ENCODE measurements at places on chromosomes 16 and 17.

DNA sequence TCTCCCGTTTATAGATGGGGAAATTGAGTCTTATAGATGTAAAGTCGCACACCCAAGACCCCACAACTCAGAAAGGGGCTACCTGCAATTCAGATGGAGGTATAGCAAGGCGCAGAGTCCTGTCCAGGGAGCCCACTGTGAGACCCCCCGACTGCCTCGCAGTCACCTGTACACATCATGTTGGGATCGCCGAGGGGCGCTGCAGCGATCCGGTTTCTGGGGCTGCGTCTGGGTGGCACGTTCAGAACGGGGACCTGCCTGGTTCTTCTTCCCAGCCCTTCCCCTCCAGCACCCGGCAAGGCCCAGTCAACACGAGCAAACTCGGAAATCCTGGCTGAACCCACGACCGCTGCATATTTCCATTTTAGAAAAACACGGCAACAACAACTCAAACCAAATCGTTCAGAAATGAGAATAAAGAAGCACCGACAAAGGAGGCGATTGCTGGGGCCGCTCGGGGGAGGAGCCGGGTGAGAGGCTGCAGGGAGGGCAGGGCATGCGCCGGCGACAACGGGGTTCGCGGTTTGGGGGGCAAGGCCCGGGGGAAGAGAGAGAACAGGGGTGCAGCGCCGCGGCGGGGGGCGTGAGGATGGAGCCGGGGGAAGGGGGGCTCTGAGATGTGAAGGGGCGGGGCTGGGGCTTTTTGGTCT is 643 bp downstream of the HSDL1 start:
- no peak for DNase-seq

DNA sequence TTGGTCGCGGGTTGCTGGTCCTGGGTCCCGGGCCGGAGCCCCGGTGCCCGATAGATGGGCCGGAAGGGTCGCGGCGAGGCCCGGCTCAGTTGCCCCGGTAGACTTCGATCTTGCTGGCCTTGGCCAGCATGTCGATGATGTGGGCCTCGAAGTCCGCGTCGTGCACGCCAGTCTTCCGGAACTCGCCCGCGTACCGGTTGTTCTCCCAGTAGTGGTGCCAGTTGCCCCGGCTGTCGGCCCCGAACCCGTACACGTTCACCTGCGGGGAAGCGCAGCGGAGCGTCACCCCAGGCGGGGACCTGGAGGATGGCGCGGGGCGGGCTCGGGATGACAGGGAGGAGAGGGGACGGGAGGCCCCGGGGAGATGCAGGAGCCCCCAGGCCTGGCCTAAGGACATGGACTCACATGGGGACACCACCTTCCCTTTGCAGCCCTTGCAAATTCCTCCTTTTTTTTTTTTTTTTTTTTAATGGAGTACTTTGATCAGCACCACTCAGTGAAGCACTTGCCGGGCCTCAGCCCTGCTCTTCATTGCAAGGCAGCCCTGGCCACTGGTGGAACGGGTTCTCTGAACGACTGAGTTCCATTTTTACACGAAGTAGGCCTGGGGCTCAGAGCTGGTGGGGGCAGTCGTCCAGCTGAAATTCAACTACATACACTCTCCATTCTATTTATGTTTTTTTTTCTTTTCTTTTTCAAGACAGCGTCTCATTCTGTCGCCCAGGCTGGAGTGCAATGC is 35.1 kb downstream of the DDX19A start:
- no peak for DNase-seq

DNA sequence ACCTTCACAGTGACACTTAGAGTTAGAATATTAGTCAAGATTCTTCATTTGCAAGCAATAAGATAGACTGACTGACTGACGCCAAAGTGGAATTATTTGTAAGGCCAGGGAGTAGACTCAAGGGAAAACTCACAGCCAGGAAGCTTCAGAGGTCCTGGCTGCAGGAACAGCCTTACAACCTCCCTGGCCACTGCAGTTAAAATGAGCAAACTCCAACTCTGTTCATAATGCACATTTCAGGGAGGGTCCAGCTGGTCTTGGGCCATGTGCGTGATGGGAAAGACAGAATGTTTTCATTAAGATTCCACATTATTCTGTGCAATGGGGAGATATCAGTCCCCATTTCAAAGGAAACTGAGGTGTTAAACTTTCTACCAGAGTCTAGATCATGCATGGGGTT is 9.9 kb downstream of the CAPNS2 start:
- no peak for DNase-seq

DNA sequence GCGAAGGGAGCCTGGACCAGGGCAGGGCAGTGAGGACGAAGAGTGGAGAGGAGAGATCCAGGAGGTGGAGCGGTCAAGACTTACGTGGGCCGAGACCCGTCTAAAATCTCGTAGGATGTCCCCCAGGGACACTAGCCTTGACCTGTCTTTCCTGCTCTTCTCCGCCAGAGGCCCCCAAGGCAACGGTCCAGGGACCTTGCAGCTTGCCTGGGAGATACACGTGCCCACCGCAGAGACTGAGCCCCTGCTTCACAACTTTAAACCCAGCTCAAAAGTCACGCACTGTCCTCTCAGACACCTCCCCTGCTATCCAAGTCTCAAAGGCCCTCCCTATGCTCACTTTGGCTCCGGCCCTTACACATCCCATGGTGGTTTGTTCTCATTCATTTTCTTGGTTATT is 9.4 kb downstream of the TIGD7 start:
- no peak for DNase-seq

DNA sequence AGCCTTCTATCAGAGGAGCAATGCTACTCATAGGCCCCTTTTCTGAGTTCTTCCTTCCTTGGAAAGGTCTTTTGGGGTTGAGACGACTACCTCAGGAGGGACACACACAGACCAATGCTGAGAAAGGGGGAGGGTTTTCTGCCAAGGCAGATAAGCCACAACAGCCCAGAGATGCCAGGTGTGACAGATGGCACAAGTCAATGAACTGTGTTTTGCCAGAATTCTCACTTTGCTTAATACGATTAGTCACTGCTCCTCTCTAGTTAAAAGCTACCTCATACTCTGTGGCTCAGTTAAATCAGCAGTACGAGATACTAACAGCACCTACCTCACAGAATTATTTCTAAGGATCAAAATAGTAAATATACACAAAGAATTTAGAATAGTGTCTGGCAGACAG is 8.0 kb downstream of the BRD7 start:
- DNase-seq = no peak

- peak; percentile 86 for DNase-seq
Observed at GRCh38 chr17:47889734-47890529, 6.1 kb upstream of the SP2 start.

DNA sequence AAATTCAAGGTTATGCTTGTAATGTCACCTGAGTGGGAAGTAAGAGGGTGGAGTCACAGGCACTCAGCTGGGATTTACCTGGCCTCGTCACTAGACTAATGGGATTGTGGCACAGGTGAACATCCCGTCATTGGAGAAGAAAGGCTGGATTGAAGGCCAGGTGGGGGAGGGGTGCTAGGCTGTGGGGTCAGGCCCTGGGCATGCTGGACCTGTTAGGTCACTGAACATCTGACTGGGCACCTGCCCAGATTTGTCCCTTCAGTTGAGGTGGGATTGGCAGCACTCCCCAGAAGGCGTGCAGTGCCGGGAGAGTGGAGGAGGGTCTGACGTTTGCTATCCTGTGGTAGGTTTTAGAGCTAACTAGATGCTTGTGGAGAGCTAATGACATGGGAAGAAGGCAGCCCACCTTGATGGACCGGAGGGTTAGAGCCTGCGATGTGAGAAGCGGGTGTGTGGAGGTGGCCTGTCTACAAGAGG is 161.5 kb upstream of the ZNF267 start:
- DNase-seq = no peak

DNA sequence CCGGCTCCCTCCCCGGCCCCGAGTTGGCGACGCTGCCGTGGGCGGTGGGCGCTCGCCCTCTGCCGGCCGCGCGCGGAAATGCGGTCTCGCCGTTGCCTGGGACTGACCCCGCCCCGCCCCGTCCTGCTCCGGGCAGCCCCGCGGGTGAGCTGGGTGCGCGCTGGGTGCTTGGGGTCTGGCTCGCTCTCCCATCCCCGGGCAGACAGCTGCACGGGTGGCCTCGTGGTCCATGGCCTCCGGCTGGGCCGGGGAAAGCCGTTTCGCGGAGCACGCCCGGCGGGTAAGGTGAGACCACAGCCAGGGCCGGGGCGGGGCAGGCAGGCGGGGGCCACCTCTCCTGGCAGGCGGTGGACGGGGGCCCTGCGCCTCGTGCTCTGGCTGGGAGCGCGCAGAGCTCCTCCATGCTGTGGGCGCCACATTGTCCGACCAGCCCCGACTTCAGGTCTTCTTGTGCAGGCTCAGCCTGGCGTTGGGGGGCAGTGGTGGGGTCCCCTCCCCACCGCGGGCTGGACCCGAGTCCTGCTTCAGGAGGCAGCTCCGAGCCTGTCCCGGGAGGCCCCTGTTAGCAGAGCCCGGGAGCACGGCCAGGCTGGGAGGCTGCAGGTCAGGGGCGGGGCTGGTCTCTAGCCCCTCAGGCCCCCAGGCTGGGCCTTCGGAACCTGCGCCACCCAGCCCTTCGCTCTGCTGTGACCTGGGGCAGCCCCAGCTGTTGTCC is 7.0 kb upstream of the C1QTNF8 start:
- no peak for DNase-seq

DNA sequence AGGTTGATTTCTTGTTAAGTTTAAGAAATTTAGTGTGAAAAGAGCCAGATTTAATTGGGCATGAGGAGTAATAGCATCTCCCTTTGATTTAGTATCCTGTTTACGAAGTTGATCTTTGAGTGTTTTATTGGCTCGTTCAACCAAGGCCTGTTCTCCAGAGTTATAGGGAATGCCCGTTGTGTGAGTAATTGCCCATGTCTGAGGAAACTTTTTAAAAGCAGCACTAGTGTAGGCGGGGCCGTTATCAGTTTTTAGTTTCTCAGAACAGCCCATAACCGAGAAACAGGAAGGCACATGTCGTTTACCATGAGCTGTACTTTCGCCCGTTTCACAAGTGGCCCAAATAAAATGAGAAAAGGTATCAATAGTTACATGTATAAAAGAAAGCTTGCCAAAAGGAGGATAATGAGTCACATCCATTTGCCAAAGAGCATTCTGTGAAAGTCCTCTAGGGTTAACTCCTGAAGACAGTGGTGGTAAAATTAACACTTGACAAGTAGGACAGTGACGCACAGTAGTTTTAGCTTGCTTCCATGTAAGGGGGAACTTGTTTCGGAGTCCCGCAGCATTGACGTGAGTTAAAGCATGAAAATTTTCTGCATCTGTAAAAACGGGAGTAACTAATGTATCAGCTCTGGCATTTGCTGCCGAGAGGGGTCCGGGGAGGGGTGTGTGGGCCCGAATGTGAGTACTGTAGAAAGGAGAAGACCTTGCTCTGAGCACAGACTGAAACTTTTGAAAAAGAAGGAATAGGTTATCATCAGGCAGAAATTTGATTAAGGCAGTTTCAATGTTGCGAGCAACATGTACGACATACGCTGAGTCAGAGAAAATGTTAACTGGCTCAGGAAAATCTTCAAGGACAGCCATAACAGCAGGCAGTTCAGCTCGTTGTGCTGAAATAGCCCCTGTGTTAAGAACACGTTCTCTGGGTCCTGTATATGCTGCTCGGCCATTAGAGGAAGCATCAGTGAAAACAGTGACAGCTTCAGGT is 18.5 kb upstream of the KCTD5 start:
- DNase-seq = no peak

DNA sequence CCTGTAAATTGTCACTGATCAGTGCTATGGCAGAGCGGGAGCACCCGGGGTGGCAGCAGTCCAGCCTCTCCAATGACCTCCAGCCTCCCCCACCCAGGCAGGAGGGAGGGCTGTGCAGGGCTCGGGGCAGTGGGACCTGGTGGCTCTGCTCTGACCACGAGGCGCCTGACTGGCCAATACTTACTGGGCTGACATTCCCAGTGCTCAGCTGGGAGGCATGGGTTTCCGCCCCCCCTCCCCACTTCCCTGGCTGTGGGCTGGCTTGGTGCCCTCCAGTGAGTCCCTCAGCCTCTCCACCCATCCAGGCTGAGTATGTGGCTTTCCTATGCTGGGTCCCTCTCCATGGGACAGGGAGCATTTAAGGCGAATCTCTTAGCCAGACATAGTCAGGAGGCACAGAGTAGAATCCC is 2.7 kb downstream of the SOCS3 start:
- DNase-seq = no peak

DNA sequence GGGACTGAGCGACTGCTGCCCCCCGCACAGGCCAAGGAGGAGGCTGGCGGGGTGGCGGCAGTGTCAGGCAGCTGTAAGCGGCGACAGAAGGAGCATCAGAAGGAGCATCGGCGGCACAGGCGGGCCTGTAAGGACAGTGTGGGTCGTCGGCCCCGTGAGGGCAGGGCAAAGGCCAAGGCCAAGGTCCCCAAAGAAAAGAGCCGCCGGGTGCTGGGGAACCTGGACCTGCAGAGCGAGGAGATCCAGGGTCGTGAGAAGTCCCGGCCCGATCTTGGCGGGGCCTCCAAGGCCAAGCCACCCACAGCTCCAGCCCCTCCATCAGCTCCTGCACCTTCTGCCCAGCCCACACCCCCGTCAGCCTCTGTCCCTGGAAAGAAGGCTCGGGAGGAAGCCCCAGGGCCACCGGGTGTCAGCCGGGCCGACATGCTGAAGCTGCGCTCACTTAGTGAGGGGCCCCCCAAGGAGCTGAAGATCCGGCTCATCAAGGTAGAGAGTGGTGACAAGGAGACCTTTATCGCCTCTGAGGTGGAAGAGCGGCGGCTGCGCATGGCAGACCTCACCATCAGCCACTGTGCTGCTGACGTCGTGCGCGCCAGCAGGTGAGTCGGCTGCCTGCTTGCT is 5.6 kb upstream of the TMEM88 start:
- peak; percentile 47 for DNase-seq

DNA sequence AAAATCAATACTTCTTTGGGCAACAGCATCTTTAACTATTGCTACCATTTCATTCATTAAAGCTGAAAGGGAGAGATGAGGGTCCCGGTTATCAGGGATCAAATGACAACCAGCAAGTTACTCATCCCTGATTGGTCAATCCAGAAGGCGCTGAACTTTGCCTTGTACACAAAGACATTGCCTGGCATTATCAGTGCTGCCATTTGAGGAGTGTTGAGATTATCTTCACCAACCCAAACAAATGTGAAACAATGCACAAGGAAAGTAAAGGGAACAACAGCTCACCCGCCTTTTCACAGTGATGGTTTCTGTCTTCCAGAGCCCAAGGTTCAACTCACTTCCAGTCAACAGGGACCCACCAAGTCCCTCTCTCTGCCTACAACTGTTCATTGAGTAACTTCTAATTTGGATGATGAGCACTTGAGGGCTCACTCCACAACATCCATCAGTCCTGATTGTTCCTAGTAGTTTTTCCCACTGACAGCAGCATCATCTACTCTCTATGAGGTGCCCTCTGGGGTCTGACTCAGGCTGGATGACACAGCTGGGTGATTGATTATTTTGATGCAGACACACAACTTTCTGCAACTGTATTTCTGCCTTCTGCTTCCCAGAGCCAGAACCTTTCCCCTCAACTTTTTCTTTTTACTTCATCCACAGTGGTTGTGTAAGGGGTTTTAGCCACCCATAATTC is 32.0 kb downstream of the LYRM9 start:
- DNase-seq = no peak

Data from breast epithelium (tissue), 4 donors.